ENCODE measurements at places on chromosomes 16 and 17.

DNA sequence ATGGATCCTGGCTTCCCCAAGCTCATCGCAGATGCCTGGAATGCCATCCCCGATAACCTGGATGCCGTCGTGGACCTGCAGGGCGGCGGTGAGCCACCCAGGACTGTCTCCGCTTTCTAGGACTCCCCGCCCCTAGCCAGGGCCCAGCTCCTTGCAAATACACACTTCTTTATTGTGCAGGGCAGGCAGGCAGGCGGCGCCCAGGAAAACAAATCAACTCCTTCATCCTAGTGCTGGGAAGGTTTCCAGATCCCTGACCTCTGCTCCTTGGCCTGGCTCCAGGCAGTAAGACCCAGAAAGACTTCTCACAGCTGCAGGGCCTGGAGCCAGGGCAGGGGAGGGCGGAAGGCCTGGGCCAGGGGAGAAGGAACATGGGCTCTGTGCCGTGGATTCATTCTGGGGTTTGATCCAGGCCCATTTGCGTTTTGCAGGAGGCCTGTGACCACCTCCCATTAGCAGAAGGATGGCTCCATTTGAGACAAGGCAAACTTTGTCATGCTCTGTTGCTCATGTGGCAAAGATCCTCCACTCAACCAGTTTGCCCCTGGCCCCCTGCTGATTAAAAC is 6.0 kb upstream of the LPCAT2 start:
- DNase-seq: no peak

- DNase-seq: no peak
Observed at GRCh38 chr16:1152123-1152638, 725 bp upstream of the CACNA1H start.

DNA sequence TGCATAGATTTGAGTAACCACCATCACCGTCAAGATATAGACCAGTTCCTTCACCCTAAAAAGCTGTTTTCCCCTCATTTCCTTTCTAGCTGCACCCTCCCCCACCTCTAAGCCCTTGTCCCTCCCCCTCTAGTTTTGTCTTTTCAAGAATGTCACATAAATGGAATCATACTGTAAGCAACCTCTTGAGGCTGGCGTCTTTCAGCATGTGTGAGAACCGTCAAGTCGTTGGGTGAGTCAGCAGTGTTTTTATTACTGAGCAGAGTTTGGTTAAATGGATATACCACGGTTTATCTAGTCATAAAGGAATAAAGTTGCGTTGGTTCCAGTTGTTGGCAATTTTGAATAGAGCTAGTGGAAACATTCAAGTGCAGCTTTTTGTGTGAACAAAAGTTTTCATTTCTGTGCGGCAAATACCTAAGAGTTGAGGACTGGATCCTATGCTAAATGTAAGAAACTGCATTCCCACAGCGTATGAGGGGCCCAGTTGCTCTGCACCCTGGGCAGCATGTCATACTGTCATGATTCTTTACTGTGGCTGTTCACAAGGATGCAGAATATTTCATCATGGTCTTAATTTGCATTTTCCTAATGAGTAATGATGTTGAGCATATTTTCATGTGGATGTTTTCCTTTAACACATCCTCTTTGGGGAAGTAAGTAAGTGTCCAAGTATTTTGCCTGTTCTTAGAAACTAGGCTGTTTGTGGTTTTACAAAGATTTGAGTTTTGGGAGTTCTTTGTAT is 264.3 kb downstream of the CPPED1 start:
- DNase-seq: no peak

DNA sequence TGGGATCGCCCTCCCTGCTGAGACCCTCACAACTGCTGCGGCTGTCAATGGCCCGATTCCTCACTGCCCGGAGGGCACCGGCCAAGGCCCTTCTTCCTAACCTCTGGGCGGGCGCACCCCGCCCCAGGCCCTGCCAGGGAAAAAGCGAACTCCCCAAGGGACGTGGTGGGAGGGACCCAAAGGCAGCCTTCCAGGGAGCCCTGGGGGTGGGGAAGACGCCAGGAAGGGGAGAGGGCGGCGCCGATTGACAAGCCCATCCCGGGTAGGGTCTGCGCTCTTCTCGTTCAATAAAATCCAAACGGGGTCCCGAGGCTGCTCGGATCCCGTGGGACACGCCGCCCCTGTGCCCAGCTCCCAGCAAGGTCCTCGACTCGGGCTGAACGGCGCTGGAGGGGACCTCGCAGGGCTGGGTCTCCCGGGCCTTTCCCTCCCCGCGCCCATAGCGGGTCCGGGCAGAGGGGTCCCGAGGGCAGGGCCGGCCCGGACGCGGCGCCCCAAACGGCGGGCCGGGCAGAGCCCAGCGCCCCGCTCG is 416 bp downstream of the KIFC3 start:
- no peak for DNase-seq

DNA sequence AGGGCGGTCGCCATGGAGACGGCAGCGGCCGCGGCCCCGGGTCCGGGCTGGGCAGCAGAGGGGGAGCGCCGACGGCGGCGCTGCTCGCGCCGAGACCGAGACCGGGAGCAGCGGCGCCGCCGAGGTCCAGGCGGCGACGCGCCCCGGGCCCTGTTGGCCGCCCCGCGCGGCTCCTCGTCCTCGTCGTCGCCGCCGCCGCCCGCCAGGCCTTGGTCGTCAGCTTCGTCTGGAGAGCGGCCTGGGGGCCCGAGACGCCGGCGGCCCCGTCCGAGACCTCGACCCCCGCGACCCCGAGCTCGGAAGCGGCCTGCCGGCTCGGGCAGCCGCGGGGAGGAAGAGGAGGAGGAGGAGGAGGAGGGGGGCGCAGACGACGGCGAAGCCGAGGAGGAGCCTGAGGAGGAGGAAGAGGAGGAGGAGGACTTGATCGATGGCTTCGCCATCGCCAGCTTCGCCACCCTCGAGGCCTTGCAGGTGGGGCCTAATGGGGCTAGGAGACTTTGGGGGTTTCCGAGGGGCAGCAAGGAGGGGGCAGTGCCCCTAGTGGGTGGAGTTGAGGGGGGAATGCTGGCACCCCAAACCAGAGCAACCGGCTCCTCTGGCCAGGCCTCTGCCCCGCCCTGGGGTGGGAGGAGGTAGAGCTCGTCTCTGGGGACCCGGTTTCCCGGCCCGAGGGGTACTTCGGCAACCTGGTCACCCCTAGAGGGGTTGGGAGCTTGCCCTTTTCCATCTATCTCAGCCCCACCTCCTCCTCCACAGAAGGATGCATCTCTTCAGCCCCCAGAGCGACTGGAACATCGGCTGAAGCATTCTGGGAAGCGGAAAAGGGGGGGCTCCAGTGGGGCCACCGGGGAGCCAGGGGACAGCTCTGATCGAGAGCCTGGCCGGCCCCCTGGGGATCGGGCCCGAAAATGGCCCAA is 1.5 kb downstream of the FBRS start:
- DNase-seq: no peak

GRCh38 chr17:29140631-29141513 is 39.3 kb downstream of the MYO18A start:
- DNase-seq: no peak

DNA sequence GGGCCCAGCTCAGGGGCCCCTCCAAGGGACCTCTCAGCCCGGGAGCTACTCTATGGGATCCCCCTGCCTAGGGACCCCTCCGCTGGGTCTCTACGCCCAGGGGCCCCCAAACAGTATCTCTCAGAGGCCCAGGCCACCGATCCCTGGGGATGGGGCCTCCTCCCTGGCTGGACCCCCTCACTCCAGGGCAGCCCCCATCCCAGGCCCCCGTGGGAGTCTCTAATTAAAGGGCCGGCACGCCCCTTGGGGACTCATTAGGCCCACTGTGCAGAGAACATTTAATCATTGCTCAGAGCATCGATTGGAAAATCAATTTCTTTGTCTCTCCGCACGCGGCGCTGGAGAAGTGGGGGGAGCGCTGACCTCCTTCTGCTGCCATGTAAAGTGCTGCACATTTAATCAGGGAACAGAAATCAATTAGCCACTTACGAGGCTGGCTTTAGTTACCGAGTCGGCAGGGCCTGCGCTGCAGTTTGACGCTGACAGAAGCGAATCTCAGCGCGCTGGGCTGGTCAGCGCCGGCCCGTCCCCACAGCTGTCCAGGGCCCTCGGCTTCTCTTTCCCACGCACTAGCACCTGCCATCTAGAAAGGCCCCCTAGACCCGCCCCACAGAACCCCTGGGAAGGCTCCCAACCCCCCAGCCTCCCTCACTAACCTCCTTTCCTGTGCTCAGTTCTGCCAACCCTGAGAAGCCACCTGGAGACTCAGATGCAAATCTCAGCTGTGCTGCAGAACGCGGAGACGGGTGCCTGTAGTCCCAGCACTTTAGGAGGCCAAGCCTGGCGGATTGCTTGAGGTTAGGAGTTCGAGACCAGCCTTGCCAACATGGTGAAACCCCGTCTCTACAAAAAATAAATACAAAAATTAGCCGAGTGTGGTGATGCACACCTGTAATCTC is 20.2 kb upstream of the C1QL1 start:
- DNase-seq: no peak

GRCh38 chr17:16908273-16908672 is 63.6 kb downstream of the TNFRSF13B start:
- DNase-seq: no peak
